ENCODE measurements at places on chromosomes 7 and 10.

- no peak for DNase-seq
Observed at GRCh38 chr7:87878208-87878735, 2.0 kb downstream of the DBF4 start.

DNA sequence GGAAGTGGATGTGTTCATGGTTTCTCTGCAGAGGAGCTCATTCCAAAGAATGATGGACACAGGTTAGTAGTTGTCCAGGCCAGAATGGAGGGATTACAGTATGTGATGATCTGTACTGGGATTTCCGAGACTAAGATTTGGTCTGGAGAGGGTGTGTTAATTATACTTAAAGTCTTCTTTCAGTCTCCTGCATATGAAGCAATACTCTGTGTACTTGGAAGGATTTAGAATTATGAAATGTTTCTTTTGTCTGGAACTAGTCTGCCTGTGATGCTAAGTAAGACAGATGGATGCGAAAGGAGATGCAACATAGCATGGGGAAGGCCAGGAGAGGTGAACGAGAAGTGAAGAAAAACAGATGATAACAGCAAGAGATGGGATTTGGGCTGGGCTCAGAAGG lies 305.1 kb upstream of the LYZL1 start:
- DNase-seq: no peak

GRCh38 chr10:136465-136762 lies 1.2 kb downstream of the ZMYND11 start:
- DNase-seq: no peak

DNA sequence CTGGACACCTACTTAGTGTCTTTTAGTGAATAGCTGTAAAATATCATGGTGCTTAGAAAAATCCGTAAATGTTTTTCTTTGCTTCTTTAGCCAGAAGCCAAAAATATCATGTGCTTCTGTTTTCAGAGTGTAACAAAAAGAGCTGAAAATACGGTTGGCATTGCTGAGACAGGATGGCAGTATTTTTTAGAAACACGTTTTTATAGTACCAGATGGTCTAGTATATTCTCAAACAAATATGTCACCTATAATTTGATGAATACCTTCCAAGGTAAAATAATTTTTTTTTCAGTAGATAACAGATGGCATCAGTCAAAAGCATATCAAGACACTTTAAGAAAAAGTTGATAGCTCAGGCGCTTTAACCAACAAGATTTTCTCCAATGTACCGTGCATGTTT lies 326.6 kb downstream of the PHF14 start:
- DNase-seq: peak; percentile 85

DNA sequence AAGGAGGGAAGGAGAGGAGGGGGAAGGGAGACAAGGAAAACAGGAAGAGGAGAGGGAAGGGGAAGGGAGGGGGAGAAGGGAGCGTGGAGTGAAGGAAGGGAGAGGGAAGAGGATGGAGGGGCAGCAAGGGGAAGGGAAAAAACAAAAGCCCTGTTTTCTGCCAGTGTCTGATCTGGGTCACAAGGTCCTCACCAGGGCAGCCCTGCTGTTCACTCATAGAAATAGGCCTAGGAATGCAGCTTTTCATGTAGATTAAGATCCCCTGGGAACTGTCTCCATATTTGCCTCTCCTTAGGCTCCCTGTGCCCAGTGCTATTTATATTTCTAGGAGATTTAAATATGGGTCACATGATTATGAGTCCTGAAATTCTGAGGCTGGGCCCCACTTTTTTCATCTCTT lies 790.7 kb downstream of the TNS3 start:
- no peak for DNase-seq

GRCh38 chr10:24891823-24892222 lies 60.6 kb downstream of the PRTFDC1 start:
- no peak for DNase-seq

GRCh38 chr10:120415709-120416330 lies 41.2 kb upstream of the PLPP4 start:
- DNase-seq: no peak

GRCh38 chr7:135859538-135859937 lies 110.9 kb upstream of the FAM180A start:
- no peak for DNase-seq

- no peak for DNase-seq
Observed at GRCh38 chr10:43136432-43136831, 1.8 kb upstream of the CSGALNACT2 start.

GRCh38 chr7:152931633-152932032 lies 172.1 kb downstream of the ACTR3B start:
- no peak for DNase-seq

GRCh38 chr10:3201796-3202195 lies 29.2 kb upstream of the PITRM1 start:
- DNase-seq: no peak

DNA sequence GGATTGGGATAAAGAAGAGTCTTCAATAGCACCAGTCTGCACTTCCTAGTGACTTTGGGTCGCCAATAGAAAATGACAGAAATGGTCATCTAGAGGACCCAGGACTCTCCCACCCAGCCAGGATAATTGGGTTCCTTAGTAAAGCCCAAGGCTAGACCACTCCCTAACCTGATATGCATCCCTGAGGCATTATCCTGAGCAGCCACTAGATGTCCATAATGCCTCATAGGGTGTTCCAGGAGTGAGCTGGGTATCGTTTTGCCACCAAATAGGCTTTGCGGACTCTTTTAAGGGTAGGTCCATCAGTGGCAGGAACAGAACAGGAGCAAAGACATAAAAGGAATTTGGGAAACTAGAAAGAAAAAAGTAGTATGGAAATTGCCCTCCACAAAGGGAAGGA lies 4.5 kb upstream of the LRRC4 start:
- DNase-seq: peak; percentile 84

GRCh38 chr7:35596061-35596460 lies 98.9 kb downstream of the HERPUD2 start:
- no peak for DNase-seq

DNA sequence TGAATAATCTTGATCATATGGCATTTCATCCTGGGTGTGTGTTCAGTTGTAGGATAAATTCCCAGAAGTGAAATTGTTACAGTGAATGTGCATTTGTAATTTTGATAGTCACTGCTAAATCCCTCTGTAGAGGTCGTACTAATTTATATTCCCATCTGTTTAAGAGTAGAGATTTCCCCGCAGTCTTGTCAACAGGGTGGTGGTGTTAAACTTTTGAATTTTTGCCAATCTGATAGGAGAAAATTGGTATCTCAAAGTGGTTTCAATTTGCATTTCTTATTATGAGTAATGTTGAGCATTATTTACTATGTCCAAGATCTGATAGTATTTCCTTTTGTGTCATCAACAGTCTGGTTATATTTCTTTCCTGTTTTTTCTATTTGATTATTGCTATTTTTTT lies 101.7 kb downstream of the AUTS2 start:
- no peak for DNase-seq

- no peak for DNase-seq
Observed at GRCh38 chr7:70361821-70362220, 763.5 kb downstream of the AUTS2 start.

GRCh38 chr10:61316676-61317265 lies 136.4 kb downstream of the TMEM26 start:
- no peak for DNase-seq

DNA sequence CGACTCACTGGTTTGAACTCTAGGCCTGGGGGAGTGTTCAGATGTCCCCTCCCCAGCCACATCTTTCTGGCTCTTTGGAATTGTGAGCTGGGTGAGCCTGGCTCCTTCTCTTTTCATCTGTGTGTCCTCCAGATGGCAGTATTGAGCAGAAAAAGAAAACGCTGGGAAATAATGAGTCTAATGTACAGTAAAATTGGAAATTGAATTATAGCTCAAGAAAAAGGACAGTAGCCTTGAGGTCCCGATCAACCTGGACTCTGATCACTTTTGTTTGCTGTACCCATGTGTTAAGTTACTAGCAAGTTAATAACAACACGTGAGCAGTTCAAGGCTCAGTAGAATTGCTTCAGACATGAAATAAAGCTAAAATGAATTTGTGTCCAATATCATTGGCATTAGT lies 77.9 kb downstream of the SNX10 start:
- DNase-seq: peak; percentile 88

DNA sequence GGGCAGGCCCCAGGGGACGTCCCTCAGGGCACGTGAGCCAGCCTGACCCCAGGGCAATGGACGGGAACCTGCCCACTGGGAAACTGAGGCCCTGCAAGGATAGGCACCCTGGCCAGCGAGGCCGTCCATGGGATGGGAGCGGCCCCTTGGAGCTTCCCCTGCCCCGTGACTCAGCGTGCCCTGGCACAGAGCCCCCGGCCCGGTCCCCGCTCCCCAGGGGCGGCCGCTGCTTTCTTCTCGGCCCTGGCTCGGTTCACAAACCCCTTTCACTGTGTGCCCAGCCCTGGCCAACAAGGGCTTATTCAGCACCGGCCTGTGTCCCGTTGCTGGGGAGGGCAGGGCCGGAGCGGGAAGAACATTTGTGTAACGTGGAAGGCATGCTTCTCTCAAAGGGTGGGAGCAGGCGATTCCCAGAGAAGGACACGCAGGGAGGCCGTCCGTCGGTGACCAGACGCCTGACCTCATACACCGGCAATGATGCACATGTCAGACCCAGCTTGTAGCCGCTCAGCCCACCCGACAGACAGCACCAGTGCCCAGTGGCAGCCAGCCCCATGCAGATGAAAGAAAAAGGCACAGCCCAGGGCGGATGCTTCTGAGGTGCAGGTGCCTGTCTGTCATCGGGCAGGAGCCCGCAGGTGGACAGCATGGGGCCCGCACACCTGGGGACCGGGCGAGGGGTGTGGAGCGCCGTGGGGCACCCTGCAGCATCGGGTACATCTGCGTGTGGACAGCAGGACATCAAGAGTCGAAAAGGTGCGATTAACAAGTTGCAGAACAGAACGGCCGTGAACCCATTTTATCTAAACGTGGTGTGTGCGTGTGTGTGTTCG lies 94.5 kb downstream of the PDGFA start:
- DNase-seq: peak; percentile 25

GRCh38 chr7:16811551-16811950 lies 6.8 kb upstream of the AGR2 start:
- no peak for DNase-seq

DNA sequence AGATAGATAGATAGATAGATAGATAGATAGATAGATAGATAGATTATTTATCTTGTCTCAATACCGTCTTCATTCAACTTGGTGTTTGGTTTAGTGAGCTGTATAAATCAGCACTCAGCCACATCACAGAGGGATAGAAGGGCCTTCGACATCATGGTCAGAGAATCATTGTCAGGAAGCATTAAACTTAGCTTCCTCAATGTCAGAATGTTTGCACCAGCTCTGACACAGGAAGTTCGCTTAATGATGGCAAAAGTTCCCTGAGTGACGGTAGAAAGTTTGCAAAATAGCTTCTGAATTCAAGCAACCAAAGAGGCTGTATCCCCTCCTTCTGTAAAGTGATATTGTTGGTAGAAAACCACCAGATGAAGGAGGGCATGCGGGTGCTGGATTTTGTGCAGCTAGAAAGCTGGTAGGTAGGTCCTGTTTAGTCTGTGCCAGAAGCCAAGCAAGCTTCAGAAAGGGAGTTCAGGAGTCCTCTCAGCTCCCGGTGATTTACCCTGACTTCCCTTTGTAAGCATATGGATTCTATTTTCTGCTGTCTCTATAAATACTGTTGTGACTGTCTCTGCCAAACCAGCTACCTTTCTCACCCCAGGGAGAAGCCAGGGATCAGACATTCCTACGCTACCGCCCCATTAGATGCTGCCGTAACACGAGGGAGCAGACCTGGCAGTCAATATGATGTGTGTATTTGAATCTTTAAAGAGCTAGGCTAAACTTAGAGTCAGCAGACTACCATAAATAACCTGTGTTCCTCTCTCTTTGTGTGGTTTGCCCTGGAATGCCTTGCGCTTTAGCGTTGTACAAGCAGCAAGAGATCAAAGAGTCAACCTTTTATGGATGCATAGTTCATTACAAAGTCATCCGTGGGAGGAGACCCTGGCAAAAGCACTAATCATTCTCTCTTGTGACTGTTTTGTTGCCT lies 200.5 kb upstream of the KIAA1217 start:
- no peak for DNase-seq

DNA sequence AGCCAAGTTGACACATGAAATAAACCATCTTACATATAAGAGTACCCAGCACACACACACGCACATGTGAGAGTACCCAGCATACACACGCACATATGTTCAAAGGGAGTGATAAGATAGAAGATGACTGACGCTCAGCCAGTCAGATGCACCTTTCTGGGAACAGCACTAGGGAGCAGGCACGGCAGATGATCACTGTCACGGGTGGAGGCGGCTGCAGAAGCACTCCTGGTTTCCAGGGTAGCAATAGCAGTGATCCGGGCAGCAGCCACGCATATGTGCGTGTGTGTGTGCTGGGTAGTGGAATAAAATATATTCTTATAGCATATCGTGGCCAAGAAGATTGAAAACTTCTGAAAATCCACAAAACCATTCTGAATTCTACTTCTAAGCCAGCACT lies 85.8 kb upstream of the NAMPT start:
- DNase-seq: no peak

DNA sequence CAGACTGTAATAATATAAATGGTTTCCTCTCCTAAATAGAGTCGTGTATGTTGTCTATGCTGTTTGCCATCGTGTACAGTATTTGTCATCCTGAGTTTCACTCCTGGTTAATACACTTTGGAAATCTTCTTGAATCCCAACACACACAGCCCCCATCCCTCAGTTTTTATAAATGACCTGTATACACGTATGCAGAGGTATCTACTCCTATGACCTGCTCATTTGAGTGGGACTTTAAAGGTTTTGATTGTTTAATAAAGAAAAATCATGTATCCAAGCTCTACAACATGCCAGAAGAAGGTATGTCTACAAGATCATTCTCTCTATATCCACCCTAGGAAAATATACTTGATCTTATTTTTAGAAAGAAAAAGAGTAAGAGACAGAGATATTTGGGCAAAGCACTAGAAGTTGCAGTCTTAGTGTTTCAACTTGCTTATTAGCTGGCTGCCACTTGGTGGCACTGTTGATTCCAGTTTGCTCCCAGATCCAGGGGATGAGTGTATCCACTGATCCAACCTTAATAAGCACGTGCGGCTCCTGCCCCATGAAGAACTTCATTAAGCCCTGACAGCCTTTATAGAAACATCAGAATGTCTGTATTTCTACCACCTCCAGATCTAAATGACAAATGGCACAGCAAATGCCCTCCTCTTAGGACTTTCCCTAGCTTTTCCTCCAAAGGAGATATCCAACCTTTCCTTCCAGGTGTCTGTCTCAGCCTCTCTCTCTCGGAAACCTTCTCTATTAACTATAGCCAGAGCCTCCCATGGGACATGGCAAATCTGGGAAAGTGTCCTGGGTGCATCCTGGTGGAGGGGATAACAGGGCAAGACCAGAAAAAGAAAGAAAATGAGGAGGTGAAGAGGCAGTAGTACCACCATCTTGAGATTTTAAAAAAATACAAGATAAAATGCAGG lies 181.6 kb upstream of the NEBL start:
- peak; percentile 90 for DNase-seq

GRCh38 chr10:75440271-75440793 lies 8.9 kb downstream of the LRMDA start:
- DNase-seq: no peak

- DNase-seq: peak; percentile 85
Observed at GRCh38 chr10:123721441-123722049, 55.4 kb downstream of the GPR26 start.

GRCh38 chr10:119653209-119653608 lies 2.0 kb downstream of the BAG3 start:
- DNase-seq: peak; percentile 30

GRCh38 chr10:71202314-71202713 lies 10.1 kb upstream of the UNC5B start:
- DNase-seq: no peak

GRCh38 chr10:5234106-5234860 lies 37.6 kb downstream of the AKR1C4 start:
- DNase-seq: no peak

All from G401 (cell line).